Activated T-cell treated with anti-CD3 and anti-CD28 coated beads, Interleukin-2, amount 50 U/mL, for 24 hours (primary cell): ENCODE measurements at places on chromosomes 6 and 20.

DNA sequence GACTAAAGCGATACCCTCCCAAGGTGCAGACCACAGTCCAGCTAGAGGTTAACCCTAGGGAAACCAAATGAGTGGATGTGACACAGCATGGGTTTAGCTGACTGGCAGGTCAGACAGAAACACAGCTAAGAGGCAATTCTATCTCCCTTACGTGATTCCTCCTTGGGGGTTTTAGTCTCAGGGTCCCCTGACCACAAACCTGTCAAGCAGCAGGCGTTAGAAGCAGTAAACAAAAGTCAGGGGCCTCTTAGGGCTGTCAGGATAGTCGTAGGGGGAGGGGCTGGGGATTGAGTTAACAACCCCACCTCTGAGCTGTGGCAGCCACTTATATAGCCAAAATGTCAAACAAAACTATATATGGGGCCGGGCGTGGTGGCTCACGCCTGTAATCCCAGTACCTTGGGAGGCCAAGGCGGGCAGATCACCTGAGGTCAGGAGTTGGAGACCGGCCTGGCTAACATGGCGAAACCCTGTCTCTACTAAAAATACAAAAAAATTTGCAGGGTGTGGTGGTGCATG is 13.6 kb downstream of the KCNK5 start:
- no peak overlapping the region for H3K4me3 ChIP-seq
- no peak for DNase-seq
- peaks cover 21% of the 10 kb centered on the region for H3K4me1 ChIP-seq

DNA sequence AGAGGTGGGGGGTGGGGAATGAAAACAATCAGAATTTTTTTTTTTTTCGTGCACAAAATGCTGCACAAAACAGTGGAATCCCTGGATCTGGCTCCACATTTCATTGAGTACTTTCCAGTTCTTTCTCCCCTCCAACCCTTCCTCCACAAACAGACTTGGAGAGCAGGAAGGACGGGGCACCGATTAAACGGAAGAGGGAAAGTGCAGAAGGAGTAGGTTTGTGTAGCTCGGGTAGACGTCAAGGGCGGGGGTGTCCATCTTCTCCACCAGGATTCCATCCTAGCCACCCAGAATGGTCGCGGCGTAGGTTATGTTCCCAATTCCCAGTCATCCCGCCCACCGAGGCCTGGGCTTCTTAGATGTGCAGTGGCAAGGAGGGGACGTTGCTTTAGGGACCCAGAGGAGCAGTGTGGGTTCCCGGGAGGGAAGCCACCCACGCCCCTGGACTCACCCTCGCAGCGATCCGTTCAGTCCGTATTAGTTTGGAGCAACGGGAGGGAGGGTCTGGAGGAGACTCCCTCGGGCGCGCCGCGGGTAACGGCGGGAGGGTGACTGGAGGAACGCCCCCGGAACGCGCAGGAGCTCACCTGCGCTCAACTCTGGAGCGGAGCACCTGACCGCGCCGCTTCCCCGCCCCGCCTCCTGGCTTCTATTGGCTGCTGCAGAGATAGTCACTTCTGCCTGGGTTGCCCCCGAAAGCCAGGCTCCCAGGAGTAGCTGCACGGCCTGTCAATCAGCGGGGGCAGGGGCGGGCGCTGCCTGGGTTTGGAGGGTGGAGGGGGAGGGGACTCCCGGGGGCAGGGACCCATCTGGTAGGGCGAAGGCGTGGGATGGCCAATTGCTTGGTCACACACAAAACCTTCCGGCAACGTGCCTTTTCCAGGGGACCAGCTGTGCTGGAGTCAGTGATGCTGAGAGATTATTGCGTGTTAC is at the start of gene ENPP5:
ENPP5 (minus strand) TSS at position 624 of the 933 bp plus-strand sequence. CDS start 2,718 bp downstream, outside the sequence.
- H3K27ac ChIP-seq, result no peak within 1 kb of the TSS
- peak; percentile 77 for DNase-seq
- peaks cover 38% of the 10 kb centered on the region for H3K27me3 ChIP-seq
- H3K4me3 ChIP-seq, result peak within 1 kb of the TSS; percentile 78
- no peaks in the 10 kb centered on the region for H3K36me3 ChIP-seq

- no peak overlapping the region for H3K4me3 ChIP-seq
- H3K27ac ChIP-seq, result no peak overlapping the region
- H3K36me3 ChIP-seq, result no peaks in the 10 kb centered on the region
Measured at GRCh38 chr6:40611912-40612311, 24.7 kb upstream of the LRFN2 start.

GRCh38 chr20:14707026-14707680 is 369.7 kb upstream of the FLRT3 start:
- H3K36me3 ChIP-seq, result no peaks in the 10 kb centered on the region
- H3K4me1 ChIP-seq, result no peaks in the 10 kb centered on the region
- no peaks in the 10 kb centered on the region for H3K27me3 ChIP-seq

DNA sequence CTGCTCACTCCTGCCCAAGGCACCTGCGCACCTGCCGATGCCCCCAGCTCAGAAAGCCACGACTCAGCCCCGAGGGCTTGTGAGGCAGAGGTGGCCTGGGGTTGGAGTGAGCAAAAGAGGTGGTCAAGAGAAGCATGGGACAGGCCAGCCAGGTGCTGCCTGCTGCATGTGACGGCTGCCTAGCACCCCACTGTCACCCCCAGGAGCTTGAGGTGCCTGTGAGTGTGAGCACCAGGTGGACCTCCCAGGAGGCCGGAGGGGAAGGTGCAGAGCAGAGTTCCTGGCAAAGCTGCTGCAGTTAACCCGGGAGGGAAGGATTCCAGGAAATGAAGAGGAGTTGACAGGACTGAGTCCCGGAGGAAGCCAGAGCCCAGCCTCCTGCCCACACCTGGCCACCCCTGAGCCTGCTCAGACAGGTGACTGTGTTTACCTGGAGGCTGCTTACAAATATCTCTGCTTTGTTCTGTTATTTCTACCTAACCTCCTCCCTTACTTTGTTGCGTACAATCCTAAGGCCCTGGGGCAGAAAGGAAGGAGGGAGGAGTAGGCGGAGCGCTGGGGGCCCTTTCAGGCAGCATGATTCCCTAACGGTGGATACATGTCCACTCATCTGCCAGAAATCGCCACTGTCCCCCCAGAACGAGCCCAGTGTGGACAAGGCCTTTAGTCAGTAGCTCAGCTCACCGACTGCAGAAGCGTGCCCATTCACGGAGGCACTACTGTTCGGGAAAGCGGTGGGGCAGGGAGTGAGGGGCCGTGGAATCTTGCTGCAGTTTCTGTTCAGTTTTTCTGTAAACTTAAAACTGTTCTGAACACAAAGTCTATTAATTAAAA is 87.5 kb upstream of the MPC1 start:
- no peaks in the 10 kb centered on the region for H3K36me3 ChIP-seq
- DNase-seq, result no peak
- no peaks in the 10 kb centered on the region for H3K27me3 ChIP-seq
- H3K27ac ChIP-seq, result no peak overlapping the region

DNA sequence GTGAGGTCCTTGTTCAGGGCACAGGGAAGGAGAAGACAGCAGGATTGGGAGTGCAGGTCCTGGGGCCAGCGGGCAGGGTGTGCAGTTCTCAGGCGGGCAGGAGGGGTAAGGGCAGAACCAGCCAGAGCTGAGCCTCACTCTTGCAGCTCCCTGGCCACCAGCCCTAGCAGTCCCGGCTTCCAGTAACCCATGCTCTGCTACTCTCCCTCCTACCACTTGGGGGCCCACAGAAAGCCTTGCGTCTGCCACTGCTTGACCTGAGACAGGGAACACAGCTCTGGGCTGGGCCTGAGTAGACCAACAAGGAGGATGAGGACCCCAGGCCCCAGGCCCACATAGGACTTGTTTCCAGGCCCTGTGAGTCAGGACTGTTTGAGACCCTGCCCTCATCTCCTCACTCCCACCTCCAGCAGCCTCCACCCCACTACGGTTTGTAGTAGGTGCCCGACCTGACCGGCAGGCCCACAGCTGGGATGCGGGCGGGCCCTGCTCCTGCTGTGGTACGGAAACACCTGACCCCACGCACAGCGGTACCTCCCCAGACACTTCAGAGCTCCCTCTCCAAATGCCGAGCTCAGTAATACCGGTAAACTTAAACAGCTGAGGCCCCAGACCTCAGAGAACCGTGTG is 39.2 kb downstream of the KCNK5 start:
- peaks cover 86% of the 10 kb centered on the region for H3K36me3 ChIP-seq
- H3K4me3 ChIP-seq, result no peak overlapping the region
- H3K27ac ChIP-seq, result no peak overlapping the region
- no peaks in the 10 kb centered on the region for H3K27me3 ChIP-seq
- DNase-seq, result no peak

DNA sequence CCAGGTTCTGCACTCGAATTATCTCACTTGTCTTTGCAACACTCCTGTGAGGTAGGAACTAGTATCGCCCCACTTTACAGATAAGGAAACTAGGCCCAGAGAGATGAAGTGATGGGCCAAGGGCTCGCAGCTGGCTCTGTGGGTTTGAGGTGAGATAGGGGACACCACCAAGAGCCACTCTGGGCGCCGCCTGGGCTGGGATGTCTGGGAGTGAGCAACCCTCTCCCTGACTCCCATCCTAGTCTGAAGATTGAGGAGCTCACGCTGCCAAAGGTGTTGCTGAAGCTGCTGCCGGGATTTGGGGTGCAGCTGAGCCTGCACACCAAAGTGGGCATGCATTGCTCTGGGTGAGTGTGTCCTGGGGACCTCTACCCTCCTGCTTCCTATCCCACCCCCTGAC is 5.4 kb downstream of the BPIFB3 start:
- no peak for DNase-seq
- H3K4me3 ChIP-seq, result no peak overlapping the region
- no peaks in the 10 kb centered on the region for H3K36me3 ChIP-seq
- no peaks in the 10 kb centered on the region for H3K4me1 ChIP-seq

DNA sequence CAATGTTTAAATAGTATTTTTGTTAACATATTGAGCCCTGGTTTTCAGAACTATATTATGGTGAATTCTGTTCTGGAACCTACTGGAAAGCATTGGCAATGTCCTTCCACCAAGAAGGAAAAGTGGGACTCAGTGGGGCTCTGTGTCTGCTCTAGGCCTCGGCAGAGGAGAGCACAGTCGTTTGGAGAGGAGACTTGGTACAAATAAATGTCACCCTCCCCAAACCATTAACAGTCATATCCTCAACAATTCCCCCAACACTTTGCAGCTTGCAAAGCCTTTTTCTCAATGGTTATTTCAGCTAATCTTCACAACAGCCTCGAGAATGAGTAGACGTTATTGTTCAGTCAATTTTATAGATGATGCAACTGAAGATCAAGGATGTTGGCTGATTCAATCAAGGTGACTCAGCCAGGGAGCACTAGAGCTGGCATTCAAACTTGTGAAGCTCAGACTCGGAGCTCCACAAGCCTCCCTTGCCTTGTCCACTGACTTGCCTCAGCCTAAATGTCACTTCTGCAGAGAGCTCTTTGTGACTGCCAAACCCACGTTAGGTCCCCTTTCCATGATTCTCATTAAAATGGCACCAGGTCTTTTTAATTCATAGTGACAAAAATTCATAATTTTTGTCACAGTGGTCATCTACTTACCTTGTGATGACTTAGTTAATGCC is 60.6 kb downstream of the TOX2 start:
- H3K4me3 ChIP-seq, result no peak overlapping the region
- peaks cover 27% of the 10 kb centered on the region for H3K4me1 ChIP-seq
- peaks cover 6% of the 10 kb centered on the region for H3K27me3 ChIP-seq
- no peaks in the 10 kb centered on the region for H3K36me3 ChIP-seq

DNA sequence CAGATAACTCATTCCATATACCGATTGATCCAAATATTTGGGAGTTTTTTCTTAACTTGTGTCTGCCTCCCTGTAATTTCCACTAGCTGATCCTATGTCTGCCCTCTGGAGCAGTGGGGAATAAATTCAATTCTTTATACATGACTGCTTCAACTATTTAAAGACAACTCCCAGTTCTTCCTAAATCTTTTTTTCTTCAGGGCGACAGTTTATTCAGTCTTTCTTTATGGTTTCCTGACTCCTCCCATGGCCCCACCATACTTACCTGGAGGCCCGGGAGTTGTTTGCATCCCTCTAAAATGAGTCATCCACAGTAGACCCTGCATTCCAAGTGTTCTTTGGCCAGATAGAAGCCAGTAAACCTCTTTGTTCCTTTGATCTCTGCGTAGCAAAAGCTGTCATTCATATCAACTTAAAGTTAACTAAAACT is 73.6 kb downstream of the LCA5 start:
- no peak overlapping the region for H3K4me3 ChIP-seq
- no peaks in the 10 kb centered on the region for H3K36me3 ChIP-seq
- no peak overlapping the region for H3K27ac ChIP-seq
- H3K4me1 ChIP-seq, result no peaks in the 10 kb centered on the region

DNA sequence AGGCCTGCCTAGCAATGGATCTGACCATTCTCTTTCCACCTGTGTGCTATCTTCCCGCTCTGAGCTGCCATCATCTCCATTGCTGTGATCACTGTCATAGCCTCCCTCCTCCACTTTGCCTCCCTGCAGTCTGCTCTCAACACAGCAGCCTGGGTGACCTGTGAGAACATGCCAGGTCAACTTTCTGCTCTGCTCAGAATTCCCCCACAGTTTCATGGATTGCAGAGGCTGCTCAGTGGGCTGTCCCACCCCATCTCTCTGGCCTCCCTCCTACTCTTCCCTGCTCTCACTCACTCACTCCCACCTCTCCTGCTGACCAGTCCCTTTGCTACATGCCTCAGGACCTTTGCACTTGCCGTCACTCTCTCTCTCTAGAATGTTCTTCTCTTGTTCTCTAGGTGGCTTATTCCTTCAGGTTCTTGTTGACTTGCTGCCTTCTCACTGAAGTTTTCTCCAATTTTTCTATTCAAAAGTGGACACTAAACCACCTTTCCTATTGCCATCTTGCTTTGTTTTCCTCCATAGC is 159.9 kb downstream of the CD83 start:
- no peaks in the 10 kb centered on the region for H3K27me3 ChIP-seq
- H3K4me3 ChIP-seq, result peak overlapping the region; percentile 43
- H3K36me3 ChIP-seq, result no peaks in the 10 kb centered on the region
- H3K4me1 ChIP-seq, result peaks cover 44% of the 10 kb centered on the region
- peak overlapping the region; percentile 90 for H3K27ac ChIP-seq
- DNase-seq, result no peak

- no peaks in the 10 kb centered on the region for H3K27me3 ChIP-seq
- H3K4me1 ChIP-seq, result peaks cover 89% of the 10 kb centered on the region
Measured at GRCh38 chr20:50111120-50111828, 1.7 kb downstream of the UBE2V1 start.

DNA sequence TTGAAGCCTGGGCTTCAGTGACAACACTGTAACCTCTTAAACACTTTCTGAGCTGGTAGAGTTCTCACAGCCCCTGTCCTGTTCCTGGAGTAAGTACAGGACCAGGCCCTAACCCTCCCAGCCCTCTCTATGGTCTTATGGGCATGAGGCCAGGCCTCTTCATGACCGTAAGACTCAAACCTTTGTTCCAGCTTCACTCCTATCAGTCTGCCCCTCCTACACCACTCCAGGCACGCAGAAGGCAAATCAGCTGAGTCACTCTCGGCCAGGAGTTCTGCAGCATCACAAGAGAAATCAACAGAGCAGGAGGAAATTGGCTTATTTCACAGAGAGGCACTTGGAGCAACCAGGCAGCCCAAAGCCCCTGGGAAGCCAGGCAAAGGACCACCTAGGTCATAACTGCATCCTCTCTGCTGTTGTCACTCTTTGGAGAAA is 25.3 kb upstream of the CHD6 start:
- H3K4me1 ChIP-seq, result no peaks in the 10 kb centered on the region
- no peaks in the 10 kb centered on the region for H3K36me3 ChIP-seq
- no peak overlapping the region for H3K27ac ChIP-seq
- no peak overlapping the region for H3K4me3 ChIP-seq
- DNase-seq, result no peak

GRCh38 chr6:139407718-139408222 is 33.3 kb upstream of the CITED2 start:
- no peak for DNase-seq
- H3K4me1 ChIP-seq, result no peaks in the 10 kb centered on the region
- no peak overlapping the region for H3K4me3 ChIP-seq
- no peaks in the 10 kb centered on the region for H3K27me3 ChIP-seq
- no peak overlapping the region for H3K27ac ChIP-seq
